ENCODE measurements at places on chromosomes 5 and 9.
A peak's percentile ranks its signal among the peaks of the same experiment; 100 is the strongest.

DNA sequence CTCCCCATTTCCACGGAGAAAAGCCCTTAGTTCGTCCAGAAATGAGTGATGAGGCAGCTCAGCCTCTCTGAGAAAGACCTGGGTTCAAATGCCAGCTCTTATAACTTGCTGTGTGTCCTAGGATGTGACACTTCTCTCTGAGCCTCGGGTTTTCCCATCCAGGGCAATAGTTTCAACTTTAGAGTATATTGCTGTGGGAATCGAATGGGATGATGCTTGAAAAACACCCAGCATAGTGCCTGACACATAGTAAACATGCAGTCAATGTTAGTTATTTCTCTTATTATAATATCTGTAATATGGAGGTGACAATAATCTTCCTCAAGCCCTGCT lies 430 bp upstream of the MAPKAP1 start:
- no peak for DNase-seq

GRCh38 chr9:18604767-18605730 lies 131.1 kb downstream of the ADAMTSL1 start:
- DNase-seq = no peak

DNA sequence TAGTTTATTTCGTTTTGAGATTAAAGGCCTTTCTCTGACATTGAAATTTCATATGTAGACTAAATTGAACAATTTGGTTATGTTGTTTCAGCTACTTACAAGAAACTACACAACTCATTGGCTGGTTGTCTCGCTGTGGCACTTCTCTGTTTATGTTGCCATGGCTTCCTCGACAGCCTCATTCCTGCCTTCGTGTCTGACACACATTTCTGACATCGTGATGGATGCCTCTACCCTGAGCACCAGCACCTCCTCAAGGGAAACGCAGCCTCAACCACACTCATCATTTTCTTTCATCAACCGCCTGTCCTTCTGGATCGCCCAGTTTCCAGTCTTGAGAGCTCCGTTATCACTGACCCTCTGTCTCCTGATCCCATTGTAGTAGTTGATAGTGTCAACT lies 562.8 kb downstream of the PDE4D start:
- no peak for DNase-seq

GRCh38 chr9:95776176-95776575 lies 99.3 kb upstream of the ERCC6L2 start:
- no peak for DNase-seq

GRCh38 chr9:26706223-26706622 lies 186.4 kb downstream of the CAAP1 start:
- no peak for DNase-seq

GRCh38 chr5:72020161-72020983 lies 86.9 kb upstream of the MAP1B start:
- DNase-seq = no peak

- no peak for DNase-seq
Measured at GRCh38 chr5:133707629-133708028, 95.3 kb upstream of the FSTL4 start.

GRCh38 chr9:70262948-70263347 lies 4.2 kb downstream of the SMC5 start:
- no peak for DNase-seq

GRCh38 chr5:78958672-78959445 lies 26.3 kb downstream of the ARSB start:
- no peak for DNase-seq

DNA sequence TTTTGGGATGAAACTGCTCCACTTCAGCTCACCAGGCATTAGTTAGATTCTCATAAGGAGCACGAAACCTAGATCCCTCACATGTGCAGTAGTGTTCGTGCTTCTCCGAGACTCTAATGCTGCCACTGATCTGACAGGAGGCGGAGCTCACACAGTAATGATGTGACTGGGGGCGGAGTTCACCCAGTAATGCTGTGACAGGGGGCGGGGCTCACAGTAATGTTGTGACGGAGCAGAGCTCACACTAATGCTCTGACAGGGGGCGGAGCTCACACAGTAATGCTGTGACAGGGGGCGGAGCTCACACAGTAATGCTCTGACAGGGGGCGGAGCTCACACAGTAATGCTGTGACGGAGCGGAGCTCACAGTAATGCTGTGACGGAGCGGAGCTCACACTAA lies 27.1 kb upstream of the LRRC14B start:
- peak; percentile 9 for DNase-seq

DNA sequence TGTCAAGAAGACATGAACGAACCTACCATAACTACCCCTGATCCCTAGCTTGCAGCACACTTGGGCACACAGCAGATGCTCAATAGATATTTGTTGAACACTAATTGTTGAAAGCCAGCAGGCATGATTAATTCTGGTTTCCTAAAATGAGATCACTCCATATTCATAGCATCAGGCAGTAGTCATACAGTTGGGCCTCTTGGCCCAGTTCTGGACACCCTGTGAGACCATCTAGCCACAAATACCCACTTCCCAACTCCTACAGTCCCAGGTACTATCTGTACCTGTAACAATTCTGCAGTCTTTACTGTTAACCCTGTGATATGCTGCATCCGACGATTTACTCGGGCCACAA lies 24.2 kb downstream of the P4HA2 start:
- no peak for DNase-seq

GRCh38 chr5:101679816-101680215 lies 616.3 kb downstream of the SLCO4C1 start:
- peak; percentile 4 for DNase-seq

- DNase-seq = no peak
Measured at GRCh38 chr5:135019314-135019713, 14.7 kb downstream of the PITX1 start.

DNA sequence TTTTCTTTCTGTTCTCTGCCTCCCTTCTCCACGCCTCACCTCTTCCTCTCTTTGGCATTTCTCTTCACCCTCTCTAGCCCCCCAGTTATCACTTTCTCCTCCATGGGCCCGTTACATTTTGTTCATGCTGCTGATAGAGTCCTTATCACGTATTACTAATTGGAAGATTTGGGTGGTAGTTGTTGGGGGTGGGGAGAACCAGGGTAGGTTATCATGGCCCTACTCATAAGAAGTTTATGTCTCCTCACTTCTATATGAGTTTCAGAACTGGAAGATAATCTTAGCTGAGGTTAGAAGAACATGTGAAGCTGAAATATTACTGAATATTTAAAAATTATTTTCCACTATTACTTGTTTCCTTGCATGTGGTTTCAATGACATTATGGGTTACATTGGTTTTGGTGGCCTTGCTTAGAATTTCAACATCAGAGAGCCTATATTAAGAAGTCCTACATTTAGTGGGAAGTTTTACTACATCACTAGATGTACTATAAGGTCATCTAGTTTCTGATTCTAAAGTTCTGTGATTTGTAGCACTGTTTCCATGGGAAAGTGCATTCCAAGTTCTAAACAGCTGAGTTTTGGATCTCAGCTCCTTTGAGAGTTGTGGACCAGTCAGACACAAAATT lies 36.8 kb downstream of the PIP5K1B start:
- DNase-seq = peak; percentile 61

DNA sequence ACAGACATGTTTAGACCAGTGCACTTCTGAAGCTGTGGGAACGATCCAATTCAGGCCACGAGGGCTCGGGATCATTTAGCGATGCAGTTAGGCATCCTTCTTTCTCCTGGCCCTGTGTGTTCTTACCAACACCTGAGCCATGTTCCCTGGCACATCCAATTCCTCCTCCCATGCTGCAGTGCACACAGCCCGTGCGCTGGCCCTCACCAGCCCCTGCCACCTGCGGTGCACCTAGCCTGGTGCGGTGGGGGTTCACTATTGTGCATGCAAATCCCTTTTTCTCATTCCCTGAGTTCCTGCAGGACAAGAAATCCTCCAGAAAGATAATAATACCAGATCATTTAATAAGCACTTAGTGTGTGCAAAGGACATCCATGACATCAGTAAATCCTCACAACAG lies 53.5 kb downstream of the NEURL1B start:
- no peak for DNase-seq

DNA sequence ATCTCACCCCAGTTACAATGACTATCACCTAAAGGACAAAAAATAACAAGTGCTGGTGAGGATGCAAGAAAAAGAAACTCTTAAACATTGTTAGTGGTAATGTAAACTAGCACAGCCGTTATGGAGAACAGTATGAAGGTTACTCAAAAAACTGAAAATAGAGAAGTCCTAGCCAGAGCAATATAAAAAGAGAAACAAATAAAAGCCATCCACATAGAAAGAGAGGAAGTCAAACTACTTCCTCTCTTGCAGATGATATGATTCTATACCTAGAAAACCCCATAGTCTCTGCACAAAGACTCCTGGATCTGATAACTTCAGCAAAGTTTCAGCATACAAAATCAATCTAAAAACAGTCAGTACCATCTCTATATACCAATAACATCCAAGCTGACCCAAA lies 221.5 kb upstream of the FAM174A start:
- DNase-seq = peak; percentile 4

DNA sequence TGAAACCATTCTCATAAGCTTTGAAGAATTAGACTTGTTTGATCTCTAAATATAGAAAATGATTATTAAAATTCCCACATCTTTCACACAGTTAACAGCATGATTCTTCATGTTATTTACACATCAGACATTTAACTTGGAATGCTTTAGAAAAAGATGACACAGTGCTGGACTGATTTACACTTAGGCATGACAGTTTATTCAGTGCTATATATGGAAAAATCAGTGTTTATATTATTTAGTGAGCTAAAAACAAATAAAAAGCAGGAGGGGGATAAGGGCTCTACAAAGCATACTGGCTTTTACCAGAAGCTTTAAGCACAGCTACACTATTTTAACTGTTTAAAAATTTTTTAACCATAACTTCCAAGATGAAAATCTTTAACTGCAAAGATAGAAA lies 30.0 kb downstream of the CDC37L1 start:
- DNase-seq = no peak

- no peak for DNase-seq
Measured at GRCh38 chr5:81163651-81164050, 69.5 kb upstream of the CKMT2 start.

- DNase-seq = no peak
Measured at GRCh38 chr5:79850316-79850822, 140.7 kb downstream of the MTX3 start.

DNA sequence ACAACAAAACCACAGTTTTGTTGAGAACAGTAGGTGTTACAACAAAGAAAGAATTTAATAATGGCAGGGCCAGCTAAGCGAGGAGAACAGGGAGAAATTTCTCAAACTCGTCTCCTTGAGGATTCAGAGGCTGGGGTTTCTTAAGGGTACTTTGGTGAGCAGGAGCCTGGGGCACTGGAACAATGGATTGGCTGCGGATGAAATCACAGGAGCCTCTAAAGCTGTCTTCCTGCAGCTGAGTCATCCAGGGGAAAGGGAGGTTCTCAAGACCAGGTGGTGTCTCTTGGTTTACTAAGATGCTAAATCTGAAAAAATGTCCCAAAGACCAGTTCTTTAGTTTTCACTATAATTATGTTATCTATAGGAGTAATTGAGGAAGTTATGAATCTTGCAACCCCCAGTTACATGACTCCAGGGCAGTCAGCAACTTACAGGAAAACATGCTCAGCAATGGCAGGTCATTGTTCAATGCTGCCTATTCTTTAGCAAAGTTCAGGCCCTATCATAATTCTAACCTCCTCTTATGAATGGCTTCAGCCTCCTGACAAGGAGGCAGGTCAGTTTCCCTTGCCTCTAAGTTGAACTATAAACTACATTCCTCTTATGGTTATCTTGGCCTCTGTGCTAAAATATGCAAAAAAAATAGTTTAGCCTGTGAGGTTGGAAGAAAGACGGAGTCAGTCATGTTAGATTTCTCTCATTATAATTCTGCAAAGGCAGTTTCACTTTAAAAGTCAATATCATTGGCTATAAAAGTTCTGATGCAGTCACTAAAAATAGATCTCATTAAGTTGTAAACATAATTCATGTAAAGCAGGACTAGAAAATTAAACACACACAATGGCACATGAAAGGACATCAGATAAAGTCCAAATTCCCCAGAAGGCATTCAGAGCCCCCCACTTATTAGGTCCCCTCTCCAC lies 63.3 kb upstream of the CKS2 start:
- DNase-seq = no peak

DNA sequence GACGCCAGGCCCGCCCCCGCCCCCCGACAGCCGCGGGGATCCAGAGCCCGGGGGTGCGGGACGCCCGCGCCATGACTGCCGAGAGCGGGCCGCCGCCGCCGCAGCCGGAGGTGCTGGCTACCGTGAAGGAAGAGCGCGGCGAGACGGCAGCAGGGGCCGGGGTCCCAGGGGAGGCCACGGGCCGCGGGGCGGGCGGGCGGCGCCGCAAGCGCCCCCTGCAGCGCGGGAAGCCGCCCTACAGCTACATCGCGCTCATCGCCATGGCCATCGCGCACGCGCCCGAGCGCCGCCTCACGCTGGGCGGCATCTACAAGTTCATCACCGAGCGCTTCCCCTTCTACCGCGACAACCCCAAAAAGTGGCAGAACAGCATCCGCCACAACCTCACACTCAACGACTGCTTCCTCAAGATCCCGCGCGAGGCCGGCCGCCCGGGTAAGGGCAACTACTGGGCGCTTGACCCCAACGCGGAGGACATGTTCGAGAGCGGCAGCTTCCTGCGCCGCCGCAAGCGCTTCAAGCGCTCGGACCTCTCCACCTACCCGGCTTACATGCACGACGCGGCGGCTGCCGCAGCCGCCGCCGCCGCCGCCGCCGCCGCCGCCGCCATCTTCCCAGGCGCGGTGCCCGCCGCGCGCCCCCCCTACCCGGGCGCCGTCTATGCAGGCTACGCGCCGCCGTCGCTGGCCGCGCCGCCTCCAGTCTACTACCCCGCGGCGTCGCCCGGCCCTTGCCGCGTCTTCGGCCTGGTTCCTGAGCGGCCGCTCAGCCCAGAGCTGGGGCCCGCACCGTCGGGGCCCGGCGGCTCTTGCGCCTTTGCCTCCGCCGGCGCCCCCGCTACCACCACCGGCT lies 1.0 kb downstream of the FOXE1 start:
- DNase-seq = peak; percentile 69

DNA sequence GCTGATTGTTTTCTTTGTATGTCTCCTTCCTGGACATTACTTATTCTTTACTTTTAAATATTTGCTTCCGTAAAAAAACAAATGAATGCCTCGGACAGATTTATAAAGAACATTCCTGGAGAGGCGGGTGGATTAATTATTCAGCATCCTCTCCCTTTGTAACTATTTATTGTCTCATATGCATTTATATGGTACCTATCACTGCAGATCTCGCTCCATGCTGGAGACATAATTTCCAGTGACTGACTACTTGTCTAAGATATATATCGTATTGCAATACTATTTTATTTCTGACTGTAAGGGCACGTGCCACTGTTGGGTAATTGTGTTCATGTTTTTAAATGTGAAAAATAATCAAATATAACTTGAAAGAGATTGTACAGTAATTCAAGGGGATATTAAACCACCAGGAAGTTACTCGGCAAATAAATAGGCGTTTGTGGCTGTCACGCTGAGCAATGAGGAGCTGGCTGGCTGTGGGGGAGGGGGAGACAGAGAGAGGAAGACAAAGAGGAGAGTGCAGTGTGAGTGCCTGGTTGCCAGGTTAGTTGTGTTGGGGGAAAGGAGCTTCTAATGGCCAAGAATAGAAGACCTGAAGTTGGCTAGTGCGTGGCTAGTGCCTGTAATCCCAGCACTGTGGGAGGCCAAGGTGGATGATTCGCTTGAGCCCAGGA lies 131.8 kb upstream of the GABRP start:
- no peak for DNase-seq

- peak; percentile 85 for DNase-seq
Measured at GRCh38 chr9:122265149-122265915, 650 bp downstream of the MRRF start.

- DNase-seq = no peak
Measured at GRCh38 chr9:131406563-131407436, 12.9 kb downstream of the PRRC2B start.

GRCh38 chr5:80094236-80094738 lies 59.1 kb downstream of the THBS4 start:
- no peak for DNase-seq

GRCh38 chr5:153361735-153362409 lies 128.6 kb upstream of the GRIA1 start:
- DNase-seq = no peak
